ENCODE measurements at places on chromosomes 1 and 21.

- peak; percentile 50 for DNase-seq
Observed at GRCh38 chr1:109827466-109827865, 63.7 kb upstream of the EPS8L3 start.

- no peak for DNase-seq
Observed at GRCh38 chr1:17795836-17796645, 40.9 kb downstream of the ACTL8 start.

GRCh38 chr1:204207136-204207616, 6.6 kb downstream of the GOLT1A start:
- peak; percentile 81 for DNase-seq

DNA sequence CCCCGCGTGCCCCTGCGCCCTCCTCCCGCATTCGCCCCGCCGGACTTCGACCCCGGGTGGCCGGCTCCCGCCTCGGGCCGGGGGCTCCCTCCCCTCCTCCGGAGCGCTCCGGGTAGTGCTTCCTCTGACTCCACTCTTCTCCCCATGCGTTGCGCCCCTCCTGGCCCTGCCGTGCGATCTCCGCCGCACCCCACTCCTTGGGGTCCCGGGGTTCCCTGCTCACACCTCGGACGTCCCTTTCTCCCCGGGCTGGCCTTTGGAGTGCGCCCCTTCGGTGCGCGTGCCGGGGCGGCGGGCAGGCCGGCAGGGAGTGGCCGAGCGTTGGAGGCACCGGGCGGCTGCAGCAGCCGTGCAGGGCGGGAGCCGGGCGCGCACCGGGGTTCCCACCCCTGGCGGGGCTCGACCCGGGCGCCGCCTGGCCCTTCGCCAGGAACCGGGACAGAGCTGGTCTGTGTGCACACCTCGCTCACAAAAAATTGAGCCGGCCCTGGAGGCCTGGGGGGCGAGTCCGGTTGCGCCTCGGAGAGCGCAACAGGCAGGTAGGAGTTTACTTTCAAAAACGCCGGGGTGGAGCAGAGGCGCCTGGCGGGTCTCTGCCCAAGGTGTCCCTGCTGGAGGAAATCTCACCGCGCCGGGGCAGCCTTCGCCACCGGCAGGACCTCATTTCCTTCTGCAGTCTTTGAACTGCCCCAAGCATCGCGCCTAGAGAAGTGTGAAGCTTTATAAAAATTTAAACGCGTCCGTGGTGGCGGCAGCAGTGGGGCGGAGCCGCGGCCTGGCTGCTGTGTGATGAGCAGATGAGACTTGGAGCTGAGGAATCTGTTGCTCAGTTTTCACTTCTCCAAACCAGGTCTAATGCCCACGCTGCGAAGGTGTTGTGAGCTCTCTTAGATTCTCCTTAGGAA, 650 bp downstream of the VANGL1 start:
- peak; percentile 56 for DNase-seq

GRCh38 chr1:88029142-88029541, 654.9 kb upstream of the PKN2 start:
- DNase-seq, result no peak

GRCh38 chr1:115827452-115828044, 13.4 kb downstream of the NHLH2 start:
- DNase-seq, result no peak

DNA sequence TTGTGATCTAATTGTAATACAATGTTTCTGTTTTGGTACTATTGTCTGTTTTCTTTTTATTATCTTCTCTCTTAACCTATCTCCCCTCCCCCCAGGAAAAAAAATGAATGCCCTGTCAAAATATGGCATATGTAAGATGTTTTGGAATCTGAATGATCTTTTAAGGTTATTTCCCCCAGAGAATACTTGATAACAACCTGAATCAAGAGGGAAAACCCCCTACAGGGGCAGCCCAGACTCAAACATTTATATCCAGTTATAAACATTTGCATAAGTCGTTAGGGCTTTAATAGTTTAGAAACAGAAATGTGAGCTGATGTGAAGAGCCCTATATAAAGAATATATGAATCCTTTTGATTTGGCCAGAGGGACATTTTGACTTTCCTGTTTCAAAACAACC, 169.5 kb downstream of the VAV3 start:
- no peak for DNase-seq

DNA sequence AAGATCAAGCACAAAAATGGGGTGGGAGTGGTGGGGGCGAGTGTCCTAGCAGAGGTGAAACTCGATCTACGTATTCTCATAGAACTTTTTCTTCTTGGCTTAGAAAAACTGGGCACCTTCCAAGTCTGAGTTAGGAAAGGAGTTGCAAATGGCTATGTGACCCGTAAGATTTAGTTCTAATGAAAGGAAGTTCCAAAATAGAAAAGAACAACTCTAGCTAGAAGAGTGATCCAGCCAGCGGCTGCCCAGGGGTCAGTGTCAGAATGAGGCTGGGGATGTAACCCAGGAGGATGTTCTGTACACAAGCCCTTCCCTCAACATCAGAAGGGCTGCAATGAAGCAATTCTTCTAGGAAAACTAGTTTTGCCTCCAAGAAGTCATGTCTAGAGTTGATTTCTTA, 5.2 kb downstream of the MTARC1 start:
- DNase-seq, result no peak

GRCh38 chr1:50305808-50306207, 117.4 kb downstream of the DMRTA2 start:
- DNase-seq, result no peak

DNA sequence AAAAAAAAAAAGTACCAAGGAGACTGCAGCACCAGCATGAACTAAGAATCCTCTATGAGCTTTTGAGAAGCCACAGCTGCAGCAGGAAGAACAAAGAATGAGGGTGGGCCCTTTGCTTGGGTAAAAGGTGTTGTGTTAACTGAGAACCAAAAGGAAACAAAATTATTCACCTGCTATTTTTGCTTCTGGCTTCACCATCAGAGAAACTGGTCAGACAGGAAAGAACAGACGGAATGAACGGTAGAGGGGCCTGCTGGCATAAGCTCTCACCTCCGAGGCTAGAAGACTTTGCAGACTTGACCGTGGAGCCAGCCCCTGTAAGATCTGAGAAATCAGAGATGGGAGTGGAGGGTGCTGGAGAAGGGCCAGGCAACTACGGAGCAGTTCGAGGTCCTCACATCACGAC, 27.6 kb downstream of the IL10RB start:
- peak; percentile 19 for DNase-seq

- DNase-seq, result no peak
Observed at GRCh38 chr21:42581993-42582786, 68.5 kb downstream of the SLC37A1 start.

GRCh38 chr1:172354291-172355274, 65.9 kb upstream of the C1orf105 start:
- DNase-seq, result no peak

DNA sequence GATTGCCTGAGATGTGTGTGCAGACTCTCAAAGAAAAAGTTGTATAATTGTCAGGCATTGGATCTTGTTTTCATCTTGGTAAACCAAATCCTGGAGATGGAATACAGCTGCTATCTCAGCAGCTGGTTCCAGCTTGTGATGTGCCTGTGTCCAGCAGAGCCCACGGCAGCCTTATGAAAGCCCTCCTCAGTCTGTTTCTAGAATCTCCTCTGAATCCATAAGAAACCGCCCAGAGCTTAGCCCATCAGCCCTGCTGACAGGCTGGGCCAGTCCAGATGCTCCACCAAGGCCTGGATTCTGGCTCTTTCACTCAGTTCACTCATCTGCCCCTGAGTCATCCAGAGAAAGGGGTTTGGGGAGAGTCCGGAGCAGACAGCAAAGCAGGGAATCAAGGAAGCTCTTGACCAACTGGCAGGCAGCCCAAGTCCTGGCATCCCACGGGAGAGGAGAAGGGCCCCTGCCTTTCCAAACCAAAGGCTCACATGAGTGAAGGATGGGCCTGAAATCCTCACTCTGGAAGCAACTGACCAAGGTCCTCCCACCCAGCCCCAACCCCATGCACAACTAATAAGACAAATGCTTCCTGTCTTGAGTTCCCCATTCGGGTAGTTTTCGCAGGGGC, 45.7 kb downstream of the NAV1 start:
- DNase-seq, result no peak

DNA sequence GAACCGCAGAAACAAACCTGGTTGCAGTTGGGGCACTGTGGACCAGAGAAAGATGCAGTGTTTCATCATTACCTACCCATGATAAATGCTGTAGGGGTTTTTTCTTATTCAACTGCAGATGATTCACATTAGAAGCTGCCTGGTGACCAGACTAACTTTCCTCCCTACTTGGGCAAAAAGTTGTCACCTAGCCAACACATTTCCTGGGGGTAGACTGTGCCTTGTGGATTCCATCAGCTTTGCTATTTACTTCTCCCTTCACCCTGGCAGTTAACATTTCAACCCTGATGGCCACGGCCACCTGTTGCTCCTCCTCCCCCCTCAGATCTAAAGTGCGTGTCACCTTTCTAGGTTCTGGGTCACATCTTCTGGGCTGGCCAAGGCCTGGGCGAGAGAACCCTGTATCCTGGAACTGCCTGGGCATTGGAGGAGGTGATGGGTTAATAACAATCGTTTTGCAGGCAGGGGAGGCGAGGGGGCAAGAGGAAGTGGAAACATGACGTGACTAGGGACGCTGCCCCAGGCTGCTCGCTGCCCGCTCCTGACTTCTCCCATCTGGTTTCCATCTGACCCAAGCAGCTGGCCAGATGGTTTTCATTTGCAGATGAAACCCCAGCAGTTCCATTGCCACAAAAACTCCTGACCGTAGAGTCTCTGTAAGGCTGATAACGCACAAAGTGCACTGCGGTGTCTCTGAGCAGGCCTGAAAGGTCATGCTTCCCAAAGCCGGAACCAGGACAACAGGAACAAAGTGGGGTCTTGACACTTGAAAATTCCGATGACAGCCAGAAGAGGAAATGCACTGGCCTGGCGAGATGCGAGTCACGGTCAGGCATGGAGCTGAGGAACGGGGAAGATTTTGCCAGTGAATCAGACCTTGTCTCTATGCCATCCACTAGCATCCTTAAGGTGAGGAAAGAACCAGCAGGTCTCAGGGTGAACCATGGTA, 36.6 kb downstream of the CAPZB start:
- DNase-seq, result peak; percentile 83

DNA sequence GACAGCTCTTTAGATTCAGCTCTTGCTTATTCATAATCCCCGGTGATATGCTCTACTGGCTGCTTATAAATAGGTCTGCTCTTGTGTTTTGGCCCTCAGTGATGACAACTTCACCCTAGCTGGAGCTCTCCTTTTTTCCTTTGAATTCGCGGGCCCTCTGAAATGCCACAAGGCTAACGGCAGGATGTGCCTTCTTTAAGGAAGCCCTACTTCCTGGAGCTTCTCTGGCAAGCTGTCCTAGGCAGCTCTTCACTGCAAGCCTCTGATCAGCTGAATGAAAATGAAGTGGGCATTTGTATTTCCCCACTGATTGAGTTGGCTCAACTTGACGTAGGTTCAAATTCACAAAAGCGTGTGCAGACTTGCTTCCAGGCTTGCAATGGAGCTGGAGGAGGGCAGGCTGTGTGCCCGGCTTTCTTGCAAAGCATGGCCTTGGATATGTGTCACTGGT, 22.2 kb downstream of the SGIP1 start:
- no peak for DNase-seq

DNA sequence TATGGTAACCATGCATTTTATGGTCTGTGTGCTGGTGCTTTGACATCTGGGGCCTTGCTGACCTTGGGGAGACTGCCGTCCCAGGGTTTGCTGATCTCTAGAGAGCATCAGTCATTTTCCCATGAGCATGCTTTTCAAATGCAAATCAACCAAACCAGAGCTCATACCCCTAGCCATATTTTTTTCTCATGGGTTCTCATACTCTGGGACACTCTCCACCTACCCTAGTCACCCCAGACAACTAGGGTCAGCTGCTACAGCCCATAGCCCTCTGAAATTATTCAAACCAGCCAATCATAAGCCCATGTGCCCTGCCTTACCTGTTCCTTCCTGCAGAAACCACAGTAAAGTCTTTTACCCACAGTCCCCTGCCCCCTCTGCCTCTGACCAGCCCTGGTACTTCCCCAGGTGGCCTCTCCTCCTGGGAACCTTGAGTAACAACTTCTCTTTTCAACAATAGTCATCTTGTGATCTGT, 132.0 kb downstream of the MAP3K21 start:
- DNase-seq, result no peak

DNA sequence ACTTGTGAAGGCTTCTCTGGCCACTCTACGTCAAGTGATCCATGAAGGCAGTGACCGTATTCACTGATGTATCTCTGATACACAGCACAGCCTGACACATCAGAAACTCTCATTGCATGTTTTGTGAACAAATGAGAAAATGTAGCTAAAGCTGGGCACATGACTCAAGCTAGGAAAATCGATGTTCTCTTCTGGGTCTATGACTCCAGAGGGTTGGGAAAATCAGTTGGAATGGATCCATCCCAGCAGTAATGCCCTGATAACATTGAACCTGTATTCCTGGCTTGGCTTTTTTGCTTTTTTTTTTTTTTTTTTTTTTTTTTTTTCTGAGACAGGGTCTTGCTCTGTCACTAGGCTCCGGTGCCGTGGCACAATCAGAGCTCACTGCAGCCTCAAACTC, 395.7 kb downstream of the KCNH1 start:
- DNase-seq, result no peak

- no peak for DNase-seq
Observed at GRCh38 chr1:43637267-43637666, 12.7 kb upstream of the KDM4A start.

- no peak for DNase-seq
Observed at GRCh38 chr1:226956942-226957713, 17.0 kb downstream of the COQ8A start.

- DNase-seq, result no peak
Observed at GRCh38 chr1:115768549-115768948, at the start of gene CASQ2. Gene CASQ2 (minus strand): TSS chr1:115768714. CDS start chr1:115768541, 173 bp downstream.

- DNase-seq, result no peak
Observed at GRCh38 chr1:50257940-50258685, 149.4 kb downstream of the ELAVL4 start.

Data from PC-3 (cell line).